ENCODE measurements at places on chromosomes 16 and 17.

DNA sequence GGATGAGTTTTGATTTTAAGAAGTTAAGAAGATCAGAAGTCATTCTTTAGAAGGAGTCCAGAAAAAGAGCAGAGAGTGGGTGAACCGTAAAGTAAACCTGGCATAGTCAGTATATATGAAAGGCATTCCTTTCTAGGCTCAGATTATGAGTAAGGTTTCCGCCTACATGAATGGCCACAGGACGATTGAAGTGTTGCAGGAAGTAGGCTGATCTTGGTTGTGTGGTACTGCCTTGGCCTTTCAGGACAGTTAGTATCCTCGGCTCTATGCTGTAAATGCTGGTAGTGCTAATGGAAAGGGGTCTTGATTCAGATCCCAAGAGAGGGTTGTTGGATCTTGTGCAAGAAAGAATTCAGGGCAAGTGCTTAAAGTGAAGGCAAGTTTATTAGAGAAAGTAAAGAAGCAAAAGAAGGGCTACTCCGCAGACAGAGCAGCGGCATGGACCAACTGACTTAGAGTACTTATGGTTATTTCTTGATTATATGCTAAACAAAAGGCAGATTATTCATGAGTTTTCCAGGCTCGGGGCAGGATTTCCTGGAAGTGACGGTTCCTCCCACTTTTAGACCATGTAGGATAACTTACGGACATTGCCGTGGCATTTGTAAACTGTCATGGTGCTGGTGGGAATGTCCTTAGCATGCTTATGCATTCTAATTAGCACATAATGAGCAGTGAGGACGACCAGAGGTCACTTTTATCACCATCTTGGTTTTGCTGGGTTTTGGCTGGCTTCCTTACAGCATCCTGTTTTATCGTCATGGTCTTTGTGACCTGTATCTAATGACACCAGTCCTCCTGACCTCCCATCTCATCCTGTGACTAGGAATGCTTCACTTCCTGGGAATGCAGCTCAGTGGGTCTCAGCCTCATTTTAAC, 164.8 kb downstream of the SNX29 start:
- DNase-seq: no peak

GRCh38 chr17:43475494-43476089, 8.2 kb upstream of the DHX8 start:
- DNase-seq: no peak

- no peak for DNase-seq
Observed at GRCh38 chr16:309476-309875, 26.5 kb downstream of the PDIA2 start.

GRCh38 chr17:78341559-78342448, 18.1 kb downstream of the SOCS3 start:
- no peak for DNase-seq

DNA sequence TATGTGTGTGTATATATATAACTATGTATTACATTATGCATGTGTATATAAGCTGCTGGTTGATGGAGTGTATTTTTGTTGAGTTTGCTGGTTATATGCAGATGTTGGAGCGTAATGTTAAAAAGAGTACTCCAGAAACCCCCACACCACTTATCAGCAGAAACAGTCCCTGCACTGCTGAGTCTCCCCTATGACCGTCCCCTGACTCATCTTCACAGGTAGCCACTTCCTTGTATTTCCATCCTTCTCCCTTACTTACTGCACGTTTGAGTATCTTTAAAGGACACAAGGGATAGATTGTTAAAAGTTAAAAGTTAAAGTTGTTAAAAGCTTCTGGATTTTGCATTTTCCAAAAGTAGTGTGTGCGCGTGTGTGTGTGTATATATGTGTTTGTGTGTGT, 853.9 kb upstream of the EEF2KMT start:
- DNase-seq: no peak

All from NCI-H446 treated with DMSO at 0.1 percent for 48 hours (cell line).